ENCODE measurements at places on chromosomes 5 and 9.

DNA sequence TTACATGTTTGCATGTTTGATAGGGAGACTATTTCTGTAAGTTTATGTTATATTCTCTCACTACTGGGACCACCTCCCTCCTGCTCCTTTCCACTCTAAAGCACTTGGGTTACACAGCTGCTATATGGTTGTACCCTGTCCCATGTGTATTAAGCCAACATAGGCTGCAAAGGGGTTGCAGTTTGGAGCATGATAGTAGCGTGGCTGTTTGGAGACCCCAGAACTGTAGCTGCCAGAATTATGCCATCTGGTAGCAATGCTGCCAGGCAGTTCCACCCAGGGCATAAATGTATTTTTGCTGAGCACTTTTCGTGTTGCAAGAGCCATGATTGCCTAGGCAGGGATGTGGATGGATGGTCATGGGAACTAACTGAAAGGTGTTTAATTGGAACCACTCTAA lies 81.8 kb downstream of the CNTLN start:
- DNase-seq: no peak

DNA sequence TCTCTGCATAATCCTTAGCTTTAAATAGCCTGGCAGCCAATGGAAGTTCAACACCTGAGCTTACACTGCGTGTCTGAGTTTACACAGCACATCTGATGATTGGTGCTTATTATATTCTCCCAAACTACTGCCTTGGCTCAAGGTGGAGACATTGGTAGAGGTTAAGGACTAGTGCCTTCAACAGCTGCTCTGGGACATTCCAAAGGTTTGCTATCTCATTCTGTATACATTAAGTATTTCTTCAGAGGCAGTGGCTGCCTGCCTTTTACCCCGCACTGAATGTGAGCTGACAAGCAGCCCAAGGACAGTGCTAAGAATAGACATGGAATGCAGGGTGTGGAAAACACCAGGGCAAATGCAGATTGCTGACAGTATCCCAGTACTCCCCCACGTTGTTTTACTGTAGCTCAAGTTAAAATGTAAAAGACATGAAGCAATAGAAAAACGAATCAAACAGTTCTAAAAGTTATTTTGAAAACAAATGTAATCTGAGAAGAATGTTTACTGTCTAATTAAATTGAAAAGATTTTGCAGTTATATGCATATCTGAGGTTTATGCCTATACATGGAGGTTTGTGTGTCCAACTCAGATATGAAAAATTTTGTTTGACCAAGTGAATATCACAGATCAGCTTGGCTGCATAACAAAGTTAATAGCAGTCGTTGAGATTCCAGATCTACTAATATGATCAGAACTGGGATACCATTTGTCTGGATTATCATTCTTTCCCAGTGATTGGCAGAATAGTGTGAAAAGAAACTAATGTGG lies 1.8 kb downstream of the HSPB3 start:
- DNase-seq: no peak

DNA sequence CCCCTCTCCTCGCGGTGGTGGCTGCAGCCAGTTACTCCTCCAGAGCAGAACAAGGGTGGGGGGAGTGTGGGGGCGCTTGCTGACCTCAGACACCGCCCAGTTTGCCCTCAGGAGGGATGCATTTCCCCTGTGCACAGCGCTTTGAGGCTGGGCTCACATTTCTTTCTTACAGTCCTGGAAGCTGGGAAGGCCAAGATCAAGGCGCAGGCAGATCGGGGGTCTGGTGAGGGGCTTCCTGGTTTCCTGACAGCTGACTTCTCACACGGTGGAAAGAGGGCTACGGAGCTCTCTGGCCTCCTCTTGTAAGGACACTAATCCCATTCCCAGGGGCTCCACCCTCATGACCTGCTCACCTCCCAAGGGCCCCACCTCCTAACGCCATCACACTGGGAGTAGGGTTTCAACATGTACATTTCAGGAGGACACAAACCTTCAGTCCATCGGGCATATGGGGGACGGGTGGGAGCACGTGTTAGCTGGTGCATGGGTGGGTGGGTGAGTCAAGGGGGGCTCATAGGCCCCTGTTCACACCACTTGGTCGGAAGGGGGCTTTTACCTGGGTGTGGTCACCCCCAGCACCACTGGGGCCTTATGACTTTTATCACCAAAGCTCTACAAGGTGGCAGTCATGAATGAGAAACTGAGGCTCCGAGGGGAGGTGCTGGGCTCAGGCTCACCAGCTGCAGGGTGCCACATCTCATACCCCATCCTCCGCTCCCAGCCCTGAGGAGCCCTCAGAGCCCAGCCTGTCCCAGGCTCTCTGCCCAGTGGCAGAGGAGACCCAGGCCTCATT lies 7.7 kb upstream of the SCGB3A1 start:
- DNase-seq: no peak

DNA sequence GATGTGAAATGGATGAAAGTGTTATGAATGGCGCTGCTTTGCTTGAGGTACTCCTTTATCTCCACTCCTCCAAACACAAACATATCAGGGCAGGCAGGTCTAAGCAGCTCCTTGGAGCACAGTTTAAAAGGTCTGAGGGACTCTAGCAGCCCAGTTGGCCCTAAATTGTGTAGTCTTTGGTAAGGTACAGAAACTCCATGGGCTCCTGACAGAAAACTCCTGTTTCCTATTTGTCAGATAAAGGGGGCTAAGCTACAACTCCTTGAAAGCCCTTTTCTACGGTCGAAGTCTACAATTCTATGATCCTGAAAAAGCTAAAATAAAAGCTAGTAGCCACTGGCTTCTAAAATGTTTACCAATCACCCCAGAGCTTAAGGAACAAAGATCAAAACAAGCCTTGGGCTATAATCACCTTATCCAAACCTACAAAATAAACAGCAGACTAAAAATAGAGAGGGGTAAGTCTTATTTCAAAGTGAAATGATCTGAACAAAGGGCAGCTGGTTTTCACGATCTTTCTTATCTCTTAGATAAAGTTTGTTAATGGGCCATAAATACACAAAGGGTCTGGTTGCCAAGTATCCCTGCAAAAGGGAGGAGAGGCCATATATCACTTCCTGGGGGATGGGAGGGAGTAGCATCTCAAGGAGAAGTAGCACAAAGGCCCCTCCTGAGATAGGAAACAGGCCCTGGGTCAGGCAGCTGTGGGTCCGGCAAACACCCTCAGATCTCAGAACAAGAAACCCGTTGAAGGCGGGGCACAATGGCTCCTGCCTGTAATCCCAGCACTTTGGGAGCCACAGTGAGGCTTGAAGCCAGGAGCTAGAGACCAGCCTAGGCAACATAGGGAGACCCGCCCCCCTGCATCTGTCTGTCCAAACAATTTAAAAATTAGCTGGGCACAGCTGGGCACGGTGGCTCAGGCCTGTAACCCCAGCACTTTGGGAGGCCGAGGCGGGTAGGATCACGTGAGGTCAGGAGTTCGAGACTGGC lies 28.3 kb upstream of the DENND4C start:
- DNase-seq: no peak

DNA sequence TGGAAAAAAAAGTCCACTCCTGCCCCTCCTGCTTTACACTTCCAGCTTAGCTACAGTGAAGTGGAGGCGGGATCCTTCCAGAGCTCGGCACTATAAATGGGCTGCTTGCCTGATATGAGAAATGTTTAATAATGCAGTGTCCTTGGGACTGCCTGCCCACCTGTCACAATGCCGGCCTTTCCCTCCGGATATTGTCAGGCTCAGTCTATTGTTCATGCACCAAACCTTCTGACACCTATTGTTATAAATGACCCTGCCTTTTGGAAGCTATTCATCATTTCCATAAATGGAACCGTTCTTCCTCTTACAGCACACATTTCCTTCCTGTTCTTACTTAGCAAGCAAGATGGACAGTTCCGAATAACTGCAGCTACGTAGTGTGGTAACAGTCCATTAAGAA lies 146.3 kb downstream of the DMAC1 start:
- no peak for DNase-seq

DNA sequence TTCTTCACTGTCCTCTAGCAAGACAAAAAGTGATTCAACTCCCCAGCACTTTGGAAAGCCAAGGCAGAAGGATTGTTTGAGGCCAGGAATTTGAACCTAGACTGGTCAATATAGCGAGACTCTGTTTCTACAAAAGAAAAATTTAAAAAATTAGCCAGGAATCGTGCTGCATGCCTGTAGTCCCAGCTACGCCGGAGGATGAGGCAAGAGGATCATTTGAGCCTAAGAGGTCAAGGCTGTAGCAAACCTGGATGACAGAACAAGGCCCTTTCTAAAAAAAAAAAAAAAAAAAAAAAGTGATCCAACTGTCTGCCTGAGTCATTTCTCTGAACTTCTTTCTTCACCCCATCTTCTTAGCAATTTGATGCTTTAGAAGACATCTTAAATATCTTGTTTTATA lies 12.4 kb downstream of the ITGA2 start:
- DNase-seq: no peak

- DNase-seq: no peak
Observed at GRCh38 chr9:69822116-69822750, 1.6 kb downstream of the CFAP95 start.

DNA sequence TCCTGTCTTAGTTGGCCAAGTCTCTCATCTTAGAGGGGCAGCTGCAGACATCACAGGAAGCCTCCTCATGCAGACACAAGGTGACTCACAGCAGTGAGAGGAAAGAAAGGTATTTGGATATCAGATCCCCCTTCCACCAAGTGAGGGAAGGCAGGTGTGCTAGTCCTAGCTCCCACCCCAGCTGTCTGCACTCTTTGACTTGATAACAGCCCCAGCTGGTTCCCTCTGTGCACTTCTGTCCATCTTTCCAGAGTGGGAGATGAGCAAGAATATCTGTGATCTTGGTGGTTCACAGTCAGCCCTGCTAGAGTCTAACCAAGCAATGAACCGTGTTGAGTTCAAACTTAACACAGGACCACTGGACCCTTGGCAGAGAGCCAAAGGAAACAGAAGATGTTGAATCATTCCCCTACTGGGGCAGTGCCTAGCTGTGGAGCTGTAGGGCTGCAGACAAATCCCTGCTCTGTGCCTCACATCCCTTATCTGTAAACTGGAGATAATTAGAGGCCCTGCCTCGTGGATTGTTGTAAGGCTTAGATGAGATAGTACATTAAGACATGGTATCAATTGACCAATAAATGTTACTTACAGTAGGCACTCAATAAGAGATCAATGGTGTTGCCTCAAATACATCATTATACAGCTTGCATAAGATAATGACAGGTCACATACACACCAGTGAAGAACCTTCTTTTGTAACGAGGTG lies 39.1 kb downstream of the SH3RF2 start:
- DNase-seq: peak; percentile 88
